ENCODE measurements at places on chromosomes 2 and 18.

DNA sequence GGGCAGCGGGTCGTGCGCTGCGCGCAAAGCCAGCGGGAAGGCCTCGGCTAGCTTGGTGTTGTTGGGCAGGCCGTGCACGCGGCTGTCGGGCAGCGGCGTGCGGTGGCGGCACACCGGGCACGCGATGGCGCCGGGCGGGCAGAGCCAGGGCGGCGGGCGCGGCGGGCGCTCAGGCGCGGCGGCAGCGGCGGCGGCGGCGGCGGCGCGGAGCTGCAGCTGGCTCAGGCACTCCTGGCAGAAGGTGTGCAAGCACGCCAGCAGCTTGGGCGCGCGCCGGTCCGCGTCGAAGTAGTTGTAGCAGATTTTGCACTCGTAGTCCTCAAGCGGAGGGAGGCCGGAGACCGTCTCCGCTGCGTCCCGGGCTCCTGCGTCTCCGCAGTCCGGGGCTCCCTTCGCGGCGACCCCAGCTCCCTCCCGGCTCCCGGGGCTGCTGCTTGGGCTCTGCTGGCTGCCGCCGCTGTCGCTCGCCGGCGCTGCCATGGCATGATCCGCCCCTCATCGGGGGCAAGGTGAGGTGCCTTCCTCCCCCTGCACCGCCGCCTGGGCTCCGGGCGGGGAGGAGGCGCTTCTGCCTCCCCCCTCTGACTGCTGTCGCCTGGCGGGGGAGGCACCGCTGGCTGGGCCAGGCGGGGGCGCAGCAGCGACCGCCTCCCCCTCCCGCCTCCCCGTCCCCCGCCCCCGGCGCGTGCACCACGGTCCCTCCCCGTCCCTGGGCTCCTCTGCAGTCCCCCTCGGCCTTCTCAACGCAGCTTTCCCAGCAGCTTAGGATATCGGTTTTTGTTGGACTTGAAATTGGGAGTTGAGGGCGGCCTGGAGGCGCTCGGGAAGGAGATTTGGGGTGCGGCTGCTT, 21.0 kb upstream of the PAX3 start:
- peak; percentile 28 for DNase-seq

DNA sequence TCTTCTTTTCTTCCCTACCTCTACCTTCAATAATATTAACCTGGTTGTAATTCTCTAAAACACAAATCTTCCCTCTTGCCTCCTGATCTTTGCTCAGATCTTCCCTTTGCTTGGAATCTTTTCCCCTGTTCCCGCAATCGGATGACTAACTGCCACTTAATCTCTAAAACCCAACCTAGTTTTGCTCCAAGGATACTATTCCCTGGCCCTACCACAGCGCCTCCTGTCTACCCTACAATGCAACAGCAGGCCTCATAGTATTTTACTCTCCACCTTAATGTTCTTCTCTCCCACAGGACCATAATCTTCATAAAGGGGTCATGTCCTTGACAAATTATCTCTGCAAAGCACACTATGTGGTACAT, 246.8 kb upstream of the TNP1 start:
- DNase-seq: no peak

DNA sequence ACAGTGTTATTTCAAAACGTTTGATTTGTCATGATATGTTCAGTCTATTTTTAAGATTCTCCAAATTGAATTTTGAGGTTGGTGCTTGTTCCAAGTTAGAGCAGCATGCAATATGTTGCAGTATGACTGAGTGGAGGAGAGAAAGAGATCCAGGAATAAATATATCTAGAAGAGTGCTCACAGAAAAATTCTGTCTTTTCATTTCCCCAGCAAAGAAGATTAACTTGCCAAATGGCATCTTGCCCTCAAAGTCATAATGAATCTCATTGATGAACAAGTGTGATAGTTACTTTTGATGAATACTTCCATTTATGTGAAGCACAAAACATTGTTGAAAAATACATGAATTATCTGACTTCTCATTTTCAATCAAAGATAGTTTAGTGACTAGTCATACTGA, 95.9 kb downstream of the KCNJ3 start:
- no peak for DNase-seq

GRCh38 chr2:14930441-14930840, 297.9 kb downstream of the LRATD1 start:
- no peak for DNase-seq

DNA sequence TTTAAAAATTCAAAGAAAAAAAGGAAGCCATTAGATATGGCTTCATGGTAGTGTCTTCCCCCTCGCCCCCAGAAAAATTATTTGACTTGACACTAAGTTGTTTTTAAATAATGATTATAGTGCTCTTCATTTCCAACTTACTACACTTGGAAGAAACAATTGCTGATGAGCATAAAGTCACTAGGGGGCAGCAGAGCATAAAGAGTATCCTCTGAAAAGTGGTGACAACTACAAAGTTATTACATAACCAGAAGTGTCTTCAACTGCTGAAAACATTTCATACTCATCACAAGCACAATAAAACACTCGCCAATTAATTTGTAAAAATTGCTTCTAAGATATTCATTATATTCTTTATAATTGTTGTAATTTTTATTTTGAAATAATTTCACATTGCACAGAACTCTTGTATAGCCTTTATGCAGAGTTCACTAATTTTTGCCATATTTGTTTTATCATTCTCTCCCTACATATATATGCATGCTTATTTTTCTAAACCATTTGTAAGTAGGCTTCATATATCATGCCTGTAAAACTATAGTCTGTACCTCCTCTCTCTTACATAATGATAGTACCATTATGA, 54.9 kb downstream of the EXOC6B start:
- peak; percentile 30 for DNase-seq

GRCh38 chr2:65539633-65540032, 107.2 kb upstream of the SPRED2 start:
- DNase-seq: no peak
